Stimulated activated CD4-positive, alpha-beta T cell treated with anti-CD3 and anti-CD28 coated beads, Interleukin-4, amount 100 ng/mL, for 1 hour (primary cell): ENCODE measurements at places on chromosomes 5 and 9.

DNA sequence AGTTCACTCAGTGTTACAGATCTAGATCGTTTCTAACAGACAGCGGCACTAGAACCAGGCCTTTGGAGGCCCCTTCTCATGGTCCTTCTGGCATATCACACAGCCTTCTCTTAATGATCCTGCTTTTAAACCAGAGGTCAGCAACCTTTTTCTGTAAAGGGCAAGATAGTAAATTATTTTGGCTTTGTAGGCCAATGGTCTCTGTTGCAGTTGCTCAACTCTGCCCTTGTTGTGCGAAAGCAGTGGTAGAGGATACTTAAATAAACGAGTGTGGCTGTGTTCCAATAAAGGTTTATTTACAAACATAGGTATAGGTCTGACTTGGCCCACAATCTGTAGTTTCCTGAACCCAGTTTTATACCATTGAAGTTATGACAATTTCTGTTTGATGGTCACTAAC lies 47.3 kb upstream of the CD180 start:
- DNase-seq, result no peak

- no peak for DNase-seq
Measured at GRCh38 chr5:178940569-178941360, at the start of gene ZNF454. Gene ZNF454 (plus strand): TSS chr5:178941198. CDS start chr5:178942792, 1,594 bp downstream.

GRCh38 chr5:64158827-64159226 lies 6.8 kb upstream of the RNF180 start:
- no peak for DNase-seq

GRCh38 chr5:146704949-146705665 lies 173.4 kb downstream of the PPP2R2B start:
- no peak for DNase-seq

DNA sequence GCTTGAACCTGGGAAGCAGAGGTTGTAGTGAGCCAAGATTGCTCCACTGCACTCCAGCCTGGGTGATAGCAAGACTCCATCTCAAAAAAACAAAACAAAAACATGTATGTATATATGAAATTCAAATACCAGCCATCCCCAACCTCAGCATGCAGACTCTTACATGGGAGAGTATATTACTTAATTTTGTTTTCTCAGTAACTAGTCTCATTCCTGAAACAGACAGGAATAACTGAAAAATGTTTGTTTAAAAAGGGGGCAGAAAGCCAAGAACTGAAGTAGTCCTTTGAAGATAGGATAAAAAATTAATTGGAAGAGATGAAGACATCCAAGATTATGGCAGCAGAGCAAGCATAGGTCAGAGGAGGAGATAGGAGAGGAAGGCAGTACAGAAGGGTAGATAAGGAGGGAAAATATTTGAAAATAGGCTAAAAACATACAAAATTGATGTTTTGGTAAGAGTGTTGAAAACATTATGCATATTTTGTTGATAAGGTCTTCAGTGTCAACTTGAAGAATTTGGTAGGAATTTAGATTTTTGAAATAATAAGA lies 309.9 kb downstream of the MAT2B start:
- DNase-seq, result no peak

GRCh38 chr5:52107210-52107905 lies 680.4 kb upstream of the ITGA1 start:
- DNase-seq, result no peak

DNA sequence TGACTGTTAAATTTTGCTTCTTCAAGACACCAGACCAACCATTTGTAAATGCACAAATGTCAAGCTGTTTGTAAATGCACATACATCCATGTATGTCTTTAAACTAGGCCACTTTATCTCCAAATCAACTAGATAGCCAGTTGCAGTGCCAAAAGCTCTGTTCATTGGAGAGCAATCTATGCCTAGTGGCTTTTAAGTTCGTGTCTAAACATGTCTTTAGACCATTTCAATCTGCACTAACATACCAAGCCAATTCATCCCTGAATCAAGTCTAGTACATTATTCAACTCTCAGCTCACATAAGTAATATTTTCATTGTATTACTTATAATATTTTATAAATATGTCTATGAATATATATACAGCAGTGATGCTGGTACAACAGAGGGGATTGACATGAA lies 985.9 kb downstream of the CDH18 start:
- DNase-seq, result no peak

- DNase-seq, result no peak
Measured at GRCh38 chr9:103242486-103242885, 247.4 kb downstream of the CYLC2 start.

DNA sequence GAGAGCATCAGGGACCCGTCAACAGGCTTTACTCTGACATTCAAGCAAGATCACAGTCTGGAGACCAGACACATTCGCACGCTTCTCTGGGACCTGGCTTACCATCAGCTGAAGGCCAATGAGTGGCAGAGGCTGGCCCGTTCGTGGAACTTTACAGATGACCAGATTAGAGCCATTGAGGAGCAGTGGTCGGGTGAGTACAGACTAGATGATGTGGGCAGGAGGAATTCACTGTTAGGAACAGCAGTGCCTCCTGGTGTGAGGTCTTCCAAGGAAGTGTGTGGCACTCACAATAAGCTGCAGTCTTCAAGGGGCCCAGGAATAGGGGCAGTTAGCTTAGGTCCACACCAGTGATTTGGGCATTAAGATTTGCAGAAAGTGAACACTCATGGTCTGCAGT lies 50.4 kb downstream of the POC5 start:
- DNase-seq, result no peak

GRCh38 chr5:94288937-94289336 lies 329.5 kb downstream of the KIAA0825 start:
- DNase-seq, result no peak

GRCh38 chr5:21140987-21141386 lies 1153.0 kb upstream of the CDH18 start:
- DNase-seq, result no peak

DNA sequence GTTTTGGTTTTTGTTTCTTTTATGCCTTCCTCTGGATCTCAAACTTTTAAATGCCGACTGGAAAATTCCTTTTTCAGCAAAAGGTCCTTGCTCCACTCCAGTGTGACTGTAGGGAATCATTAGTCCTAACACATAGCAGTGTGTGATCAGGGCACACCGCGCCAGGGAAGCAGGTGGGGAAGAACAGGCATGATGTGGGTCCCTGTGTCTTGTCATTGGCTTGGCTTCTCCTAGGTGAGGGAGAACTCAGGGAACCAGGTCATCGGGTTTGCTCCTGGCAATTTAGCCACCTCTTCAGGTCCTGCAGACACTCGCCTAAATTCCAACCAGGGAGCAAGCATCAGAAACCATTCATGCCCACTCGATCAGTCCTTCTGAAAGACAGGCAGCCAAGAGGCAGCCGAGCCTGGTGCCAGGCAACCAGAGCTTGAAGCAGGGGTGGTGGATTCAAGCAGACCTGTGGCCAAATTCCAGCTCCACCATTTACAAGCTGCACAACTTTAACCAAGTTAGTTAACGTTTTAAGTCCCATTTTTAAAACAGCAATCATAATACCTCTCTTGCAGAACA lies 514.2 kb downstream of the BNC2 start:
- DNase-seq, result no peak

DNA sequence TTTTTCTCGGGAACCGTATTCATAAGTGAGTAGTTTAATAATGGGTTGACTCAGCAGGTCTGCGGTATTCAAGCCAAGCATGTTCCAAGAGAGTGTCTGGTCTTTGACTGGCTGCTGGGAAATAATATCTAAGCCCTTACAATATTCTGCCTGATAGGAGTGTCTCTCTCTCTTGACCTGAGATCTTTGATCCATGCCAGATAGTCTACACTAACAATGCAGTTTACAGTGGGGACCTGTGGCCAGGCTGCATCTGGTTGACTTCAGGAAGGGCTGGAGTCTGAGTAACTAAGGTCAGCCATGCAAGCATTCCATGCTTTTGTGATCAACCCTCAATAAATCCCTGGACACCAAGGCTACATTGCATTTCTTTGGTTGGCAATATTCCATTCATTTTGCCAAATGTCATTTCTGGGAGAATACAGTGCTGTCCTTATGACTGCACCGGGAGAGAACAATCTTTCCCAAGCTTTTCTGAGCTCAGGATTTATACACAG lies 195.5 kb downstream of the SEMA5A start:
- no peak for DNase-seq

GRCh38 chr9:126965077-126965476 lies 50.5 kb downstream of the RALGPS1 start:
- no peak for DNase-seq

GRCh38 chr9:28407351-28407750 lies 834.1 kb upstream of the C9orf72 start:
- DNase-seq, result no peak

- DNase-seq, result no peak
Measured at GRCh38 chr5:1414311-1415058, 30.8 kb downstream of the SLC6A3 start.

DNA sequence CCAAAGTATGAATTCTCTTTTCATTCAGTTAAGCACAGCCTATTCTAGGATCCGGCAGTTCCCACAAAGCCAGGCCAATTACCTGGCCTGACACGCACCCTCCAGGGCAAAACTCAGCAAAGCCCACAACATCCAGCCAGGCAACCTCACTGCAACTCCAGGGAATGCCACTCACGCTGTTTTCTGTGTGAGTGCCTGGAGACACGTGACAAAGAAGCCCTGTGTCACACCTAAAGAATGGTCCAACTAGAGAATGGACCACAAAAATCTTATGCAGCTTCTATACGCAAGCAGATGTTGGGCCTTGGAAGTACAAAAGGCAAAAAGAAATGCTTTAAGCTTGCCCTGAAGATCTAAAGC lies 20.2 kb downstream of the RETREG1 start:
- DNase-seq, result no peak

GRCh38 chr5:91635950-91636734 lies 253.0 kb upstream of the ARRDC3 start:
- no peak for DNase-seq

DNA sequence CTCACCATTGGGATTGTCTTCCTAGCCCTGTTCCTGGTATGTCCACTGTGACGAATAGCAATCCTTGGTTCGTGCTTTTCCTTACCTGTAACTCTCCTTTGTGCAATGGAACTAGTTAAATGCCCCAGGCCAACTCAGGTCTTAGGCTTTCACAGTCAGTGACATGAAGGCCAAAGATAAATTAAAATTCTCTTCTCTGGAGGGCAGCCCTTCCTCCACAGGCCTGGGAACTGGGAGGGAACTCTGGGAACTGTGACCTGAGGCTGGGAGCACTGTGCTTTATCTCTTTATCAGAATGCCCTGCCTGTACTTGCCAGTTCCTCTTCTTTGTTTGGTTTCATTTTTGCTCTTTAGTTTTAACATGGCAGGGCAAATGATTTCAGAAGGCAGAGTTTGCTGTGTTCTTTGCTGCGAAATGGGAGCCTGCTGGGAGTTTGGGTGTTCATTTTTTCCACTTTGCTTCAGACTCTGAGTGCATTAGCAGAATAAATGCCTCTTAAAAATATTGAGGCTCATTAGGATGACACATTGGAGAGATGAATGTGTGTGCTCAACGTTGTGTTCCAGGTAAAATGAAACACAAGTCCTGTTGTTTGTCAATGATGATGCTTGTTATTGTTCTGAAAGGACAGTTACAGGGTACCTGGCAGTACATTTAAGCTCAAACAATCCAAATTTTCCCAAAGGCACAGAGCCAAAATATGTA lies 118.1 kb downstream of the NUDT12 start:
- no peak for DNase-seq

- DNase-seq, result no peak
Measured at GRCh38 chr9:96510258-96510657, 60.3 kb downstream of the HABP4 start.

DNA sequence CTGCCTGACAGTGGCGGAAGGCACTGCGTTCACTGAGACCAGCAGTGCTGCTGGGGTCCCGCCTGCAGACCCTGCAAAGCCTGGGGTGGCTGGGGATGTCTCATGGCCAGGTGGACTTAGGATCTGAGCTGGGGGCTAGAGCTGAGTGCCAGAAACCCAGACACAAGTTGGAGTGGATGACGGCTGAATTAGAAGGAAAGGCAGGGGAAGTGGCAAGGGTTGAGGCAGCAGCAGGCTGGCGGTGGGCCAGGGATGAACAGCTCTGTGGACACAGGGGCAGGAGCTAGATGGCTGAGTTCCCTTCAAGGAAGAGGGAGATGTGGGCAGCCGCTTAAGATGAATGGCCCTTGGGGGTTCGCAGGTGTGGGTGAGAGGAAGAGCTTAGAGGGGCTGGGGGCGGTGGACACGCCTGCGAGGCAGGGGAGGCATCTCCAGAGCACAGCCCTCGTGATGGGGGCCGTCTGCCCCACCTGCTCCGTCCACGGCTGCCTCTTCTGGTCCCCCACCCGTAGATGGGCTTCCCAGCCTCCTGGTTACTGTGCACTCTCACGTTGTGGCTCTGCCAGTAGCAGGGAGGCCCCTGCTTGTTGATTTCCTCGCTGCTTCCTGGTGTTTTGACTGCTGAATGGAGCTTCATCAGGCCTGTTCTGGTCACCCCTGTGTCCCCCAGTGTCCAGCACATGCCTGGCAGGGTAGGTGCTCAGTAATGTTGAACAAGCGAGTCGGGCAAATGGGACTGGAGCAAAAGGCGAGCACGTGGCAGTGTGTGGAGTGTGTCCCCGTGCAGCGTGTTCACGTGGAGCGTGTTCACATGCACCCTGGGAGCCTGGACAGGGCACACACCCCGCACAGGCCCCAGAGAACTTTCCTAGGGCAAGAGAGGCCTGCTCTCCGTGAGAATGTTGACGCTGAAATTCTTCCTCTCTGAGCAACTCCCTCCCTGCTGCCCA lies 168.2 kb downstream of the CACNA1B start:
- DNase-seq, result no peak

DNA sequence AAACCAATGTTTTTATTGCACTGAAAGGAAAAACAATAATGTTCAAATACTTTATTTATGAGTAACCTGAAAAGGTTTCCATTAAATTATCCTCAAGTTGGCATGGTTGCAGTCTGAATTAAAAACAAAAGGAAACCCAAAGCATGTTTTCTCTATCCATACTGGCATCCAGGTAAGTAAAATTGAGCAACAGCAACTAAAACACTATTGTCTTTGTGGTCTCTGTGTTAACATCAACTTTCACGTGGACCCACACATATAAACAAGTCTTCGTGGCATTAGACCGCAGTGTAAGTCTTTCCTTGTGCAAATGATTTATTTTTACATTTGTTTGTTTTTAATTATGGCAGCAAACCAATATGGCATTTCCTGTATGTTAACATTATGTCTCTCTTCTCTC lies 757.6 kb downstream of the SEMA5A start:
- no peak for DNase-seq

DNA sequence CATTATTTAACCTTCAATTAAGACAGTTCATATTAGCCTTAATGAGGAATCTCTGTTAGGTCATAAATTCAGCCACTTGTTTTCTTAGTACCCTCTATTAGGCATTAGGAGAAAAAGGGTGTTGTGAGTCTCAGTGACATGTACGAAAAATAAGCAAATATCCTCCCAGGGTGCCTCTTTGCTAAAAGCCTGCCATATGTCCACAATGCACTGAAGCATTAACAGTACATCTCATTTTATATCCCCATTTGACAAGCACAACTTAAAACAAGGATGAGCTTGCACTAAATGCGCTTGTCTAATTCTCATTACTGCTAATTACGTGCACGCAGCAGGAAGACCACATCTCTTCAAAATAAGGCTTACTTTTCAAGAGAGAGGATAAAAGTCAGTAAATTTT lies 48.4 kb upstream of the SRFBP1 start:
- DNase-seq, result no peak
